ENCODE measurements at places on chromosomes 4 and X. TPM values are rescaled to one million over a fixed set of nuclear protein-coding genes. Genes with fewer than 3 reads are reported as not detected.

DNA sequence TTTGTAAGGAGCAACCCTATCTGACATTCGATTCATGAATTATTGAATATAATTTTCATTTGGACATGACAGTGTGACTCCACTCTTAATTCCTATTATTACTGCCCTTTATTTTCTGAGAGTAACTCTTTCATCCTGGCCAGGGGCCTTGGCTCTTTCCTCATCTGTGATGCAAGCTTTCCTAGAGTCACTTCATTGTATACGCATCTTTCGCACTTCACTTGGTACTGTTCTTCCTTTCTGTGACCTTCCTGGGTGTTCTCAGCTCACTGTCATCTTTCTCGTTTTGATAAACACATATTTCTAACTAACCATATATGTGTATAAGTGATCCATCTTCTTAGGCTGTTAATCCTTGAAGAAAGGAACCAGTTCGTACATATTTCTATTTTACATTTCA, 160.3 kb downstream of the PDGFC start:
- DNase-seq, result no peak

DNA sequence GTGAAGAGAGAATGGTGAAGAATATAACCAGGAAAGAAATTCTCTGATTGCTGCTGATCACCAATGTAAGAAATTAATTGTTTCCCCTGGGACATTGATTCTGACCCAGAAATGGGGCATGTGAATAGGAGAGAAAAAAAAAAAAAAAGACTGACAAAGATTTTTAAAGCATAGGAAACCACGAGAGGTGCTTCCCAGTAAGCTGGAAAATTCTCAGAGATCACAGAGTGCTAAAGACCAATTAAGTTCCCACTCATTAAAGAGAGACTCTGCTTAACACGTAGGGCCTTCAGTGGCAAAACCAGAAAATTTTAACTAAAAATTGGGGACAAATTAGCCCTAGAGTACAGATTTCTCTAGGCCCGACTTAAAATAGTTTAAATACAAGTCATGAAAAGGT, 604.4 kb downstream of the ARAP2 start:
- DNase-seq, result no peak

- no peak for DNase-seq
Observed at GRCh38 chr4:10212400-10212799, 95.8 kb upstream of the WDR1 start.

DNA sequence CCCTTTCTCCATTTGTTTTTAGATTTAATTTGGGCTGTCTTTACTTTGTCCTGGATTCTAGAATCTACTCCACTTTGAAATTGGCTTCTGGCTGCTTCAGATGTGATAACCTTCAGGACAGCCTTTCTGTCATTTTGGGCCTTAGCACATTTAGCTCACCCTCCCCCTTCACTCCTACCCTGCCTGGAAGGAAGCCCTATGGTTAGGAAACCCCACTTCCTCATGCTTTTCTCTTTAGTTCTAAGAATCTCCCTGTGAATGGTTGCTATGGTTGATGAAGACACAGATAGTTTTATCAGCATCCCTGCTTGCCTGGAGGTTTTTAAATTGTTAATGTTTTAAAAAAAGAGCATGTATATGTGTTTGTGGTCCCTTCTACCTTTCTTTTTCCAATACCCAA, 100.7 kb upstream of the PTPN13 start:
- no peak for DNase-seq

DNA sequence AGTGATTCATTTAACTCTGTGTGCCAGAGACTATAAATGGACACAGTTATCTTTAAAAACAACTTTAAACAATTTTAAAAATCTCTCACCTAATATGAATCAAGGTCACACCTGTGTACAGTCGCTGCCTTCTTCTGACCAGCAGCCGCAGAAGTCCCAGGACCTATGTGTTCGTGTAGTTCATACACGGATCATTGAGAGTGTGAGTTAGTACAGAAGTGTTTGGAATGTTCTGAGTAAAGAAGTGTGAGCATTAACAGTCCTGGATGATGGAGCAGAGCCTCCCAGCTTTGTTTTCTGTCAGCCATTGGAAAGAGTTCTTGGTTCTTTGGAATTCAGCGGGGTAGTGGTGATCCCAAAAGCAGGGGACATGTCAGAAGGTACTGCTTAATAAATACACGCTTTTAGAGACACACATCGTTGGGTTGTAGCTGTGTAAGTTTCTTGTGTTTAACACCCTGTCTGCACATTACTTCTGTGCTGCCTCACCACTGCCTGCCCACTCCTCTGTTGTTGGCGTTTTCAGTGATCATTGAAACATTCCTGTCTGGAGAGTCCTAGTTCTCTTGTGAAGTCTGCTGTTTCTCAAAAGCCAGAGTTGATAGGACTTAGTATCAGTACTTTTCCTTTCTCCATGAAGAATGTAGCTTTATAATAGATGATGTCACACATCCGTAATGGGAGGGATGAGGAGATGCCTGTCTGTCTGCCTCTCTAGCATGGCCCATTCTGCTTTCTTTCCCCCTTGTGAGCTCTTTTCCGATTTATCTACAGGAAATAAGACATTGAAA, 90.6 kb downstream of the PTTG2 start:
- DNase-seq, result no peak

DNA sequence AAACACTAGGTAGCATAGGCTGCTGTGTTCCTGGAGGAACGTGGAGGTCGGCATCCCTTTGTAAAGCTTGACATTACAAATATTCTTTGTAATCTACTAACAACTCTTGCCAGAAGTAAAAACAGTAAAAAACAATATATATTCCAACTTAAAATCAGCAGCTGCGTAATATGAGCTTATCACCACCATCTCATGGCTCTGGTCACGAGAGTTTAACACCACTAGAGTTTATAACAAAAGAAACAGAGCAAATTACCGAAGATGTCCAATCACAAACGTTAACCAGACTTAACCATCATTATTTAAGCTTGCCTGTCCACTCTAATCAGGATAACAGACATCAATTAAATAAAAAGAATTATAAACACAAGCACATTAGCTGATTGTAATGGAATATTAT, 236.7 kb downstream of the PCDH7 start:
- no peak for DNase-seq

DNA sequence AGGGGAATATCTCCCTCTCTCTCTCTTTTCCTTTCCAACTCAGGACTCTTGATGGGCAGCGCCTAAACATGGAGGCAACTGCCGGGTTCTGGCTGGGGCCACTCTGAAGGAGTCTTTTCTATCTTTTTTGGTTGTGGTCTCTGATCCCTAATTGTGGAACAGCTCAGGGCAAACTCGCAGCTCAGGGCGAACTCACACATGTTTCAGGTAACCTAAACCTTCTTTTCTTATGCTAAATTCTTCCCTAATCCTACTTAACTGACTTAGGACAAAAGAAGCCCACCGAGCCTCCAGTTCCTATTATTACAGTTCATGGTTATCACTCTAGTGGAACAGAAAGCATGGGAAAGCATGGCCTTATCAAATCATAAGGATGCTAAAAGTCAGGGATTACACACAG, 21.3 kb downstream of the ETDA start:
- no peak for DNase-seq

- no peak for DNase-seq
Observed at GRCh38 chr4:1584498-1584897, 99.6 kb downstream of the FAM53A start.

GRCh38 chrX:104168127-104168526, 1.9 kb downstream of the FAM199X start:
- no peak for DNase-seq

GRCh38 chrX:53308836-53309235, 27.5 kb upstream of the IQSEC2 start:
- no peak for DNase-seq

DNA sequence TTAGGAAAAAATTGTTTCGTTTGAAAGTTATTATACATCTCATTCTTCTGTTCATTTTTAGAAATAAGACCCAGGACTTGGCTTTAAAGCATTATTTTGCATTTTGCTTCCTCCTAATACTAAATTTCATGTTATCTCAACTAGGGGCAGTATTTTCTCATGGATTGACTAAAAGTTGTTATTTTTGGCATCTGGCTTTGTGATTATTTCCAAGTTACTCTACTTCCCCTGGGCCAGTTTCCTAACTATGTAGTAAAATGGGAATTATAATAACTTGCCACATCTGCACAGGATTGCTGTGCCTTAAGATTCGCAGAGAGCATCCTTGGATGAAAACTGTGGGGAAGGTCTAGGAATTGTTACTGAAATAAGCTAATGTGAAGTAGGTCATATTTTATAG, 3.0 kb downstream of the RBPJ start:
- DNase-seq, result no peak

DNA sequence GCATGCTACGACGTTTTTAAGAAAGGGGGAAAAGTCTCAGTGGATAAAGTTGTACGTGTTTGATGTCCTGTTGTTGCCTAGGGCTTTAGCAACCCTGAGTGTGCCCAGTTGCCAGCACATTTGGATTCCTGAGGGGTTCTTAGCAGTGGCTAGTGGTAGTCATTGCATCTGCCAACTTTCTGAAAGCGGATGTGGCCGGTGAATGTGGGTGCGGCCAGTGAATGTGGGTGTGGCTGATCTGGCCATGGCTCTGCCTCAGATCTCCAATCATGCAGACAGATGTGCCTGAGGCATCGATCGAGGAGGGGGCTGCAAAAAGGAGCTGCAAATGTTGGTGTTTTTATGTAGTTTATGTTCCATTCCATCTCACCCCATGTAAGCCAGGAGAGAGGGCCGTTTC, 41.5 kb upstream of the FAT1 start:
- no peak for DNase-seq

DNA sequence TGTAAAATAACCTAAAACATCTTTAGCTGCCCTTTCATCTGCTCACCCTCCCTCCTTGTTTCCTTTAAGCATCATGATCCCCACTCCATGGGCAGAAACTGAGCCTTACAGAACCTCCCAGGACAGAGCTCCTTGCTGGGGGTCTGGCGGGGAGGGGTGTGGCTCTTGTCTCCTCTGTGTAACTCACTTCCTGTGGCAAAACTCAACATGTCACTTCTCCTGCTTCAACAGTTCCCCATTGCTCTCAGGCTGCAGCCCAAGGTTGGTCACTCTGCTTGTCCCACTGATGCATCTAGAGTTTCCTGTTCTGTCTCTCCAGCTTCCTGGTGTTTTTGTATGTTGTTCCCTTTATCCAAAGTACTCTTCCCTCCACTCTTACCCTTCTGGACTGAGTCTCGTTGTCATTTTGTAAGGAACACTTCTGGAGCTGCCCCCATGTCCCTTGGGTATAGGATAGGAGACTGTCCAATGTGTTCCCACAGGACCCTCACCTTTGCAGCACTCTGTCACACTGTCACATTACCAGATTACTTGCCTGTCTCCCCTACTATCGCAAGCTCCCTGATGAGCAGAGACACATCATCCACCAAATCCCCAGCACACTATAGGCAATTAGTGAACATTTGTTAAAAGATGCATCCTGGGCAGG, 19.6 kb downstream of the TMEM31 start:
- no peak for DNase-seq

DNA sequence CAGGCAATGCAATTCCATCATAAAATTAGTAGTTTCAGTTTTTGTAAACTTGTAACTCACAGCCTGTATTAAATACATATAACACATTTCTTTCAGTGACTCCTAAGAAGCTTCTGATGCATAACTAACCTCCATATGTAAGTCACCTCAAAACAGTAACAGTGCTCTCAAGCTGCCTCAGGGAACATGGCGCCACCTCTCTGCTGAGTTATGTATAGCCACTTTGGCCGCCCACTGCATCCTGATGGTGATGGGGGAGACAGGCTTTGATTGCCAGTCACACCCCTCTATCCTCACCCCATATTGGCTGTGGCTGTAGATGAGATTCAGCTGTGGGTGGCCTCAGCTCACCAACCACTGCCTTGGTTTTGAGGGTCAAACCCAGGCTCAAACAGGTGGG, 54.3 kb downstream of the LRBA start:
- DNase-seq, result no peak

- no peak for DNase-seq
Observed at GRCh38 chr4:173410079-173410478, 11.2 kb upstream of the SCRG1 start.

DNA sequence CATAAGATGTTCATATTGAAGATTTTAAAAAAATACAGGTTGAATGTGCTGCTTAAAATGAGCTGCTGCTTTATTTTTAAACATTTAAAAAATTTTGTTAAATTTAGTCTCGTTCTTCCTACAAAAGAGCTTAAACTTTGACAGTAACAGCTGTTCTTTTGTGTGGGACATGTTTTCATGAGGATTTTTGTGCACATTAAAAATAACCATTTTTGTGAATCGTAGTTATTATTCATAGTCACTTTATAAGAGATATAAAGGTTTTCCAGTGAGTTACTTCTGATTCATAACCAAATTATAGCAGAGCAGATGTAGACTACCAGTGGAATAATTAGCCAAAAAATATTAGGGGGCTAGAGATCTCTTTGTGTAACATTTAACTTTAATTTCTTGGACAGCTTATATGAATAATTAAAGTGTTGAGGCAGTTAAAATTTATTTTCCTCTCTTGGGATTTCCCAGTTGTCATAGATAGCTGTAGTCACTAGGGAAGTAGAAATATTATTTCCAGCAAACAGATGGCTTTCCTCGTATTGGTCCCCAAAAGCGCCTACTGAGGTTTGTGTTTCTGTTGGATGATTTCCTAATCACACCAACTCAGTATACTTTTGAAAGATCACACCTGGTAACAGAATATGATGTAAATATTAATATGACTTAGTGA, 24.2 kb downstream of the RBPJ start:
- DNase-seq, result no peak

DNA sequence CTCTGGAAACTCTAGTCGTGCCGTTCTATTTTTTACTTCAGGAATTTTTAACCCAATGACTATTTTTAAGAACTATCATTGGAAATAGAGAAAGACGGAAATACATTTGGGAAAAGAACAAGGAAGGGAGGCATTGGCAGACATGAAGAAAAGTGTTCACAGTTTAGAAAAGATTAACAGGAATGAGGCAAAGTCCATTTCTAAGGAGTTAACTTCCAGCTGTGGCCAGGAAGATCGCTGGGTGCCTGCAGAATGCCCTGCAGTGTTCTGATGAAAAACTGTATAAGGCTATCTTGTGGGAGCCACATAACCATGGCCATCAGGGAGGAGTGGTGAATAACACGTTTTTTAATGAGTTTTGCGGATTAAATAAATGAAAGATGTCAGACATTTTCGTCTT, 150.6 kb upstream of the VCX3A start:
- no peak for DNase-seq

- no peak for DNase-seq
Observed at GRCh38 chrX:69741721-69742120, 125.8 kb downstream of the EDA start.

DNA sequence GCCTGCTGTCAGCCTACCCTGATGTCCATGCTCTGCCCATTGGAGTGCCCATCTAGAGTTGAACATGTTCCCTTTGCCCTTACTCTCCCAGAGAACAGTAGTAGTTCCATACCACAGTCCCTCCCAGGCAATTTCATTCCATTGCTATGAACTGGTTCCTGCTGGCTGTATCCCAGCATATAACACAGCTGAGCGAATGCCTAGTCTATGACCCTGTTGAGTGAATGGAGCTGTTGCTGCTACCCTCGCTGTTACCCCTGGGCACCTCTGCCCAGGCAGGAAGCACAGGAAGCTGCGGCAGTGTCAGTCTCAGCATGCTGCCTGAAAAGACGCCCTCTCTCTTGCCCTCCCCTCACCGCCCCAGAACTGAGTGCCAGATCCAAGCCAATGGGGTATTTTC, 73.3 kb downstream of the SOX3 start:
- no peak for DNase-seq

The PAGE1 gene
- not detected for polyA plus RNA-seq

The SRPK3 gene
- polyA plus RNA-seq, result 2.3 TPM

The MSX1 gene
- polyA plus RNA-seq, result 15.2 TPM

The GABRG1 gene
- polyA plus RNA-seq, result 0.01 TPM

The CHRDL1 gene
- 29.3 TPM for polyA plus RNA-seq

The TLL1 gene
- polyA plus RNA-seq, result 2.4 TPM

The ETDB gene
- not detected for polyA plus RNA-seq

The STK32B gene
- 2.1 TPM for polyA plus RNA-seq

The MAP3K15 gene
- 0.10 TPM for polyA plus RNA-seq

The IQCM gene
- polyA plus RNA-seq, result not detected
